DMS53 (cell line): ENCODE measurements at places on chromosomes 5 and 9.

DNA sequence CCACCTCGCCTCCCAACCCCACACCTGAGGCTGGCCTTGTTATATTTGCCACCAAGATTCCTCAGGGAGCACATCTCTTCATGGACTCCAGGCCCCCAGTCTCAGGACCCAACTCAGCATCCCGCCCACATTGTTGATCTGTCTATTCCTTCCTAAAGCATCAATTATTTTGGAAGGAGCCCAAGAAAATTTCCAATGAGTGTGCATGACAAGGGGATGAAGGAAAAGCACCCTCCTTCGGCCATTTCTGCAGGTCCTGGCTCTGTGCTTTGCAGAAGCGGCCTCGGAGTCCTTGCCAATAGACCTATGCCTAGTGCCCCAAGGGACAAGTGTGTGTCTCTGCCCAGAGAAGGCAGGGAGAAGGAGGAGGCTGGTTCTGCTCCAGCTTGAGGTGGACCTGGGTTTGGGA is 273.2 kb downstream of the GADD45G start:
- DNase-seq: no peak

DNA sequence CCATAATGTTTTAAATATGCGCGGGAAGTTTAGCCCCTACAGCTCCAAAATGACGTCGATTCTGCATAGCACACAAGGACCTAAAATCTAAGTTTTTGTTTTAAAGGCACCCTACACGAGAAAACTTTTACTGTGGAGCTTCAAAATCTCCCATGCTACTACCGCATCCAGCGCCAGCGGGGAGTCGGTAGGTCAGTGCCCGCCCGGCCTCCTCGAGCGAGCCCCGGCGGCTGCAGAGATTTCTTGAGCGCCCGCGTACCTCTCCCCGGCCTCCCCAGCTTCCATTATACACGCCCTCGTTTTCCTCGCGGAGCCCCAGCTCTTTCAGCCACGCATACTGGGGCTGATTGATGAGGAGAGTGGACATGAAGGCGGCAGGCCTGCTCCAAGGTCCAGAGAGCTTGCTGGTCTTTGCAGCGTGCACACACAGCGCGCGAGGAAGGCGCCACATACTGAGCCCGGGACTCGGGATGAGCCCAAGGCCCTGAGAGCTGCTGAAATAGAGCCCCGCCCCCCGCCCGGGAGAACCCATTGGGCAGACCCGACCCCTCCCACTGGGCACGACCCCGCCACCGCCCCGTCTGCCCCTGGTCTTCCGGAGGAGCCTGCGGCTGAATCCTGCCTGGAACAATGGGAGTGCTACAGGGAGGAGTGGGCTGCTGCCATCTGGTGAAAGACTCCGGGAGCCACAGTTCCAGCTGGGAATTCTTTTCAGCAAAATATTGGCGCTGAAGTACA is at the start of gene ALDH7A1:
TSS of gene ALDH7A1 (minus strand) at position 472 of the 738 bp plus-strand sequence. CDS start at position 451, 21 bp downstream.
- DNase-seq: peak; percentile 98

DNA sequence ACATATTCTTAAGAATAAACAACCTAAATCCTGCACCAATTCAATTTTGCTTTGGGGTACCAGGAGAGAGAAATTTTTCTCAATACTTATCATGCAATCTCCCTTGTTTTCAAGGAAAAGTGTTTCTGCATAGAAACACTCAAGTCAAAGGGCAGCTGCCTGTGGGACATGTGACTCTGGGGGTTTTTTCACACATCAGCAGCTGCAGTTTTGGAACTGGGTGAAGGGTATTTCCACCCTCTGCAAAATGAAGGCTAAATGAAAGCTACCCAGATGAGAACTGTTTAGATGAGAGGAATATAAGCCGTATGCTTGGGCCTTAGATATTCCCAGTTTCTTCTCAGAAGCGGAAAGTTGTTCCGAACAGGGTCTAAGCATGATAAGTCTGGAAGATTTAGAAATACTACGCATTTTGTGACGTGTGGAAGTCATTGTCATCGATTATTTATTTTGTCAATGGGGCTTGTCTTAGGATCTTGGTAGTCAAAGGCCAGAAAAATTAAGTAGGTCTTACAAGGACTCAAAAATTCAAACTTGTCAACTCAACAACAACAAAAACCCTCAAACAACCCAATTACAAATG is 64.3 kb upstream of the BOD1 start:
- no peak for DNase-seq

- no peak for DNase-seq
Measured at GRCh38 chr5:74516211-74516636, 124.3 kb downstream of the ENC1 start.

DNA sequence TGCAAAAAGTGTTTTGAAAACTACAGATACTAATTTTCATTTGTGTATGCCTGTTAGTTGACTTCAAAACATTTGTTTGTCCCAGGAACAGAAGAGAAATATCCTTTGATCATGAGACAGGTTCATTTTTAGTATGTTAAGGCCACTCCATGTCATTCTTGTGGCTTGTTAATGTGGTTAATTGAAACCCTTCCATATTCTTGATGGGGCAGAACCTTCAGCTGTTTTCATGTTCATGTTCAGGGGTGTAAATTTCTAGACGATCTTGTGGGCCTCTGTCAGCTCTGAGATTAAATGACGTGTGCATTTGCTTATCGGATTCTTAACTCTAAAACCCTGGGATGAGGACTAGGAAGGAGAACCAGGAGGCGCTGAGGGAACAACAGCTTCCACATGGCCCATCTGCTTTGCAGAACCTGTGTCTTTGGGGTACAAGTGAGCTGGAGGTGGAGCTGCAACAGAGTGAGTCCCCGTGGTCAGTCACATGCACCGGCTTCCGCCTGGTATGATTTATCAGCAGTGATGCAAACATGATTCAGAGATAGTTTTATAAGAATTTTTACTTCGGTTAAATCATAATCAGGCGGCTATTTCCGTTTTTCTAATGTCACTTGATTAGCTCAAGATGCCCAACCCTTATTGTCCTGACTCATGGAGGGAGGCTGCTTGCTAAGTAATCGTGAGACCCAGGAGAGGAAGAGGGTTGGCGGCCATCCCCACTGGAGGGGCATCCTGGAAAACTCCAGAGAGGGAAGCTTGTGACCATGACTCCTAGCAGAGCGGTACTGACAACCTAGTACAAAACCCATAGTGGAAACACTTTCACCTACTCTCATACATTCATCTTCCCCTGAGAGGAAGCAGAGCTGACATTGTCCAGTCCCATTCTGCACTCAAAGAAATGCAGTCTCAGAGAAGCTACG is 138.4 kb downstream of the C9orf152 start:
- DNase-seq: no peak

GRCh38 chr9:20419533-20419932 is 202.8 kb downstream of the MLLT3 start:
- DNase-seq: no peak

DNA sequence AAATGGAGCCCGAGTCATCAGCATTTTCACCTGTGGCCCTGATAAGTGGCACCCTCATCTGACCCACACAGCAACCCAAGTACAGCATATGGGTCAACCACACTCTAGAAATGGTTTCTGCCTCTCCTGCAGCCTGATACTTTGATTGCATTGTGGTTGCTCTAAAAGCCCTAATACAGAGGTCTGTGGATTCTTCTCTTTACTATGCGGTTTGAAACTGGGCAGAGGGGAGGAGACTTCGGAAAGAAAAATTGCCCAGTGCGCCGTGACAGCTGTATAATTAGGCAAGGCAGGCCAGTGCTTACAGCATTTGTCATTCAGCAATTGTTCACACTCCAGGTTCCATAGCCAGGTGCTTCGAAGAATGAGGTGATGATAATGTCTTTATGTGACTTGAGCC is 361.0 kb downstream of the NFIB start:
- no peak for DNase-seq

DNA sequence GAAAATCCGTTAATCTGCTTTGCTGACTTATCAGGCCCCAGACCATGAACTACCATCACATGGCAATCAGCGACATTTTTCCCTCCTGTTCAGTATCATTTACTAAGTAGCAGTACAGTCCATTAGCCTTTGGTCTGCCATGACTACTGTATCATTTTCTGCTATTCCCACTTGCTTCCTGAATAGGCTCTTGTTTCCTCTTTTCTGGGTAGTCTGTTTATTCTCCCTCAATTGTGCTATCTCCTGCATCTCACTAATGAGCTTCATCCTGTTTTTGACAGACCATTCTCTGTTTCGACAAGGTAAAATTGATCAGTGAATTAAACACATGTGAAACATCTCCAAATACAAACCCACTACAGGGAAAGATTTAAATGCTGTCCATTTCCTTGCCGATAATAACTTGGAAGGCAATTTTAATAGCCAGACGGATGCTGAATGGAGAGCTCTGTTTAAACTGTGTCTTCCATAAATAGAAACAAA is 263.5 kb upstream of the ANKRD55 start:
- DNase-seq: no peak

DNA sequence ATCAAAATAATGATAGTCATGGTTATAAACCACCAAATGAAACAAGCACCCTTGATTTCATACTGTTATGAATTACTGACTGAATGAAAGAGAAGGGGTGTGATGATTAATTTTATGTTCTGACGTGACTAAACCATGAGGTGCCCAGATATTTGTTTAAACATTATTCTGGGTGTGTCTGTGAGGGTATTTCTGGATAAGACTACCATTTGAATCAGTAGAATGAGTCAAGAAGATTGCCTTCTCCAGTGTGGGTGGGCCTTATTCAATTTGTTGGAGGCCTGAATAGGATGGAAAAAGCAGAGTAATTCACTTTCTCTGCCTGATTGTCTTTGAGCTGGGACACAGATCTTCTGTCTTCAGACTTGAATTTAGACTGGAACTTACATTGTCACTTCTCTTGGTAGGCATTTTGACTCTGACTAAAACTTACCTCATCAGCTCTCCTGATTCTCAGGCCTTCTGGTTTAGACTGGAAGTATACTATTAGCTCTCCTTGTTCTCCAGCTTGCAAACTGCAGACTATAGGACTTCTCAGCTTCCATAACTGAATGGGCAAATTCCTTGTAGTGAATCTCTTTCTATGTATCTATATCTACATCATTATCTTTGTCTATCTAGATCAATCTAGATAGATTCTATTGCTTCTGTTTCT is 321.9 kb upstream of the TARS1 start:
- no peak for DNase-seq

DNA sequence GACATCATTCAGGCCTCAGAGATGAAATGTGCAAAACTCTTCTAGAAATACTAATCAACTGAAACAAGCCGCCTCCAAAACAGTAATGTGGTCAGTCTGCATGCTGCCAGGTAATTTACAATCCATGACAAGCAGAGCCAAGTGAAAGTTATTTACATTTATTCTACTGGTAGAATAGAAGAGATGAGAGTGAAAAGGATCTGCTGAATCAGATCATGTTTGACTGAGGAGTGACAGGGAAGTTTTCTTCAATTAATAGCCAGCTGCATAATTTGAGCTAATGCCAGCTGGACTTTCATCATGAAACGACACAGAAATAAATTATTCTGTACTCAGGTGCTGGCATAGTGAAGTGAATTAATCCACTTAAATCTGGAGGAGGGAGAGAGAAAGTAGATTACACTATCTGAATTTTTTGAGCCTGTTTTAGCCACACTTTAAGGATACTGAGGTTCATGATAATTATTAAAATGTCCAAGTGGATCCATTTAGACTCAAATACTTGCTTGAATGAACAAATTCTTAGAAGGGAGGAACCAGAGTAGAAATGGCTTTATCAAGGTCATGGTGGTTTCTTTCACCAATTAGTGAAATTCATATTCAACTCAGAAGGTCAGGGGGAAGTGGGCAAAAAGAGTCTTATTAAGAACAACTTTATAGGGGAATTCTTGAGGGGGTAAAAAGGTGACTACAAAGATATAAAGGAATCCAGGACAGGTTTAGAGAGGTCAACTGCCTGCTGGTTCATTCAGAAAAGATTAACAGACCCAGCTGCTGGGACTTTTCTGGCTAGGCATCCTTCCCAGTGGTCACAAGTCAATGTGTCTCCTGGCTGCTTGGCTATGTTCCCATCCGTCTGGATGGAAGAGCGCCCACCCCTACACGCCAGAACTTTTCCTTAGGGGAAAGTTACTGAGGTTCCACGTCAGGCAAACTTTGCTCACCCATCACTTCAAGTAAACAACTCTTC is 350.4 kb downstream of the PDE4D start:
- peak; percentile 88 for DNase-seq

- no peak for DNase-seq
Measured at GRCh38 chr9:3902631-3903030, 376.8 kb upstream of the RFX3 start.

DNA sequence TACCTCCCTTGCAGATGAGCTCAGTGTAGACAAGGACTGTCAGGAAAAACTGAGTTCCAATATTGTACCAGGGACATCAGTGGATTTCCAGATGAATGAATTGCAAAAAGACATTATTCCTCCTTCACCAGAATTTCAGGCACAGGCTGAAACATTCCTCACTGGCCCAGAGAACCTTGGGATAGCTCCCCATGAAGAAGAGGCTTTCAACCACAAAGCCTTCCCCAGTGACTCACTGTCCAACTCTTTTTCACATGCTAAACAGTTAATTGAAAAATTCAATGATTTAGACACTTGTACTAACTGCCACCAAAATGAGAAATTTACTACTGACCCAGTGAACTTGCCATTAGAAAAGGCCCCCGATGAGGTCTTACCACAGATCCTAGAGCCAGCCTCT is 144.5 kb downstream of the UNC13B start:
- DNase-seq: no peak
